ENCODE measurements at places on chromosomes 3 and 15.

GRCh38 chr15:74995779-74996765 is 709 bp downstream of the SCAMP5 start:
- peak; percentile 6 for ATAC-seq

DNA sequence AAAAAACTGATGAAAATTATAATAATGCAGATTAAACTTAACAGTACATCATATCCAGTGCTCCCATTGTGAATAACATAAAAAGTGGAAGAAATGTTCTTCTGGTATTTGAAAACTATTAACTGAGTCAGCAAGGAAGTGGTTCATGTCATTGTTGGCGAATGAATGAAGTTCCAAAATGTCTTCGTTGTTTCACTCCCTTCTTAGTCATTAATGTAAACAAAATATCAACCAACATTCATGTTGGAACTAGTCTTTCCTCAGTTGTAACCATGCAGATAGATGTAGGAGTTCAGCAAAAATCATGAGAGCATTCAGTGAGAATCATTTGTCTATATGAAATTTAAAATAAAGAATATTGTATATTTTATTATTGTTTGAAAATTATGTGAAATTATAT is 44.1 kb upstream of the ICE2 start:
- ATAC-seq, result peak; percentile 50

DNA sequence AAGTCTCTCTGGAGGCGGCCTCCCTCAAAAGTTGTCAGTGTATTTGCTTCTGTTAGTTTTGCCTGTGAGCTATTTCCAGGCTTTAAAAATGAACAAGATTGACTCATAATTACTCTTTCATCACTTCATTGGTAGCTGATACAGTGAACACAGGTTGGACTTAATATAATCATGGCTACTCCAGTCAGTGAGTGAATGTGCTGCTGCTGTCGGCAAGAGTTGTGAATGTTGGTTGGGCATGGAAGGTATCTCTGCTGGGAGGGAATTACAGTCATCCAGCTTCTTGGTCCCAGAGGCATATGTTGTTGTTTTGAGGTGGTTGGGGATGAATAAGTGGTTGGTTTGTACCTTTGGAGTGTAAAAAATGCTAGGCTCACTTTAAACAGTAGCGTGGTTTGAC is 11.5 kb downstream of the TCF12 start:
- ATAC-seq, result no peak

DNA sequence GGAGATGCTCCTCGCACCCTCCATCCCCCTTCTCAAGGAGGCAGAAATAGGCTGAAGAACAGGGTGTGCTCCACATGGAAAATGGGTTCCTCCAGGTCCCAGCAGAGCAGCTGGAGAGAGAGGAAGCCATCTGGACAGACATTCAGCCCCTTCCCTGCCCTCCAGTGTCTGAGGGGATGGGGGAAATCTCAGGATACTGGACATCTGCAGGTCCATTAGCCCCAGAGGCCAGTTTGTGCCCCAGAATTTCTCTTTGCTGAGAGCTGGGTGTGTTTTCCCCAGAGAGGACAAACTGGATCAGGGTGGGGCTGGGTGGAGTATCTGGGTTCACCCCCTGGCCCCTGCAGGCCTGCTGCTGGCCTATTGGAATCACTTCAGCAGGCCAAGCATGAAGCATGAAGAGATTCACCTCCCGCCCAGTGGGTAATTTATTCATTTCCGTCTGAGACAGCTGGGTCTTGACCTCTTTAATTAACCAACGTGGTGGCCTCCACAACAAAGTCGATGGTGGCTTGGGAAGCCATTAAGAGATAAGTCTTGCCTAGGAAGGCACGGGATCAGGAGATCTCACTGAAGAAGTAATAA is 4.6 kb downstream of the FAM3D start:
- ATAC-seq, result peak; percentile 38

GRCh38 chr15:22786868-22787698 is 639 bp downstream of the NIPA1 start:
- ATAC-seq, result peak; percentile 44

DNA sequence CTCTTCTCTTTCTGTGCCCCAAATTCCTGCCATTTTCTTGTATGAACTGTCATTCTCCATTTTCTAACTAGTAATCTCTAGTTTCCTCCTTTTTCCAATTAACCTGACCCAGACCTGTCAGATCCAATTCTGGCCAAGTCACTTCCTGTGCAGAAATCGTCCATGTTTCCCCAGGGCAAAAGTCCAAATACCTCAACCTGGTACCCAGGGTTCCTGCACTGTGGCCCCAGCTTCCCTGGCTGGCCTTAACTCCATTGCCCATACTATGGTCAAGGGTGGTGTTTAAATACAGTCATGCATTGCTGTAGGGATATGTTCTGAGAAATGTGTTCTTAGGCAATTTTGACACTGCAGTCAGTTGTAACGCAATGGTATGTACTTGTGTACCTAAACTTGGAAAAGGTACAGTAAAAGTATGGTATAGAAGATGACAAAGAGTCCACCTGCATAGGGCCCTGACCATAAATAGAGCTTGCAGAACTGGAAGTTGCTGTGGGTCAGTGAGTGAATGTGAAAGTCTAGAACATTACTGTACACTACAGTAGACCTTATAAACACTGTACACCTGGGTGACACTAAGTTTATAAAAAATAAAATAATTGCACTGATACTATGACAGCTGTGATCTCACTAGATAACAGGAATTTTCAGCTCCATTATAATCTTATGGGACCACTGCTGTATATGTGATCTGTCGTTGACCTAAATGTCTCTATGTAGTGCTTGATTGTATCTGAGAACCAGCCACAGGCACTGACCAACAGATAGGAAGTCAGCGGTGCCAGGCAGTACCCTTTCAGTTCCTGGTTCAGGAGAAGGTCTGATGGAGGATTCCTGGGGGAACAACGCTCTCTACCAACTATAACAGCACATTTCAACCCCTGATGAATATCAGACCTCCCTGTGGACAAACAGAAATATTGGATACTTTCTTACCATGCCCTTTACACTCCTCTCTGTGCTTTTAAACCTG is 336.1 kb upstream of the PROK2 start:
- ATAC-seq, result no peak

- peak; percentile 84 for ATAC-seq
Measured at GRCh38 chr3:134666466-134666865, 15.6 kb upstream of the KY start.

DNA sequence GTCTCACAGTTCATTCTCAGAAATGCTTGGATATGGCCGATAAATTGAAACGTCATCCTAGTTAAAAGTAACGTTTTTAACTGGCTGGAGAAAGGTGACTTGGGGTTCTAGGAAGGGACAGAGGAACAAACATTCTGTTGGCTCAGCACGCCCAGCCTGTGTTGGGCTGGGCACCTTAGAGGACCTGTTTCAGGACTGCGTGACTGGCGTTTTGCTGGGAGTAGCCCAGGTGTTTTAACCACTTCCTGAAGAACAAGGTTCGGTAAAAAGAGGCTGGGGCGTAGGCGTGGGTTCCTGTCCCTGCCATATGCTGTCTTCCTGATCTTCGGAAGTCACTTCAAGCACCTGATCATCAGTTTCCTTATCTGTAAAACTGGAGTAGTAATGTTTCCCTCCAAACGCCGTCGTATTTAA is 1.1 kb upstream of the TLNRD1 start:
- ATAC-seq, result peak; percentile 63

- no peak for ATAC-seq
Measured at GRCh38 chr15:56929399-56929798, 11.0 kb downstream of the TCF12 start.

GRCh38 chr15:60649845-60650548 is 171.1 kb upstream of the ICE2 start:
- ATAC-seq, result no peak

GRCh38 chr15:78390826-78391225 is 47.2 kb upstream of the IREB2 start:
- no peak for ATAC-seq

GRCh38 chr3:160568989-160569388 is 3.6 kb upstream of the KPNA4 start:
- ATAC-seq, result no peak

DNA sequence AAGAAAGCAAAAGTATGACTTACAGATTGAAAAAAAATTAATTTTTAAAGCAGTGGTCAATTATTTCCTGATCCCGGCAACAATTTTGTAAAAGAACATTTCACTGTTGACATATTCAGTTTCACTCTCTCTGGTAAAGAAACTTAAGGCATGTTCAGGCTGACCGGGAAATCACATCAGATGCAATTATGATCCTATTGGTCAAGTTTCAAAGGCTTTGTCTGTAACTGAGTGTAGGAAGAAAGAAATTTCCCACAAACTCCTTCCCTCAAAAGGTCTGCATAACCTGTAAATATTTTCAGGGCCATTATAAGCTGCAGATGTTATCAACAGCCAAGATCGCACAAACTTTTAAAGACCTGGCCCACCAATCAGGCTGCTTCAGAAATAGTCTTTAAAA is 205.4 kb upstream of the IGF1R start:
- no peak for ATAC-seq

DNA sequence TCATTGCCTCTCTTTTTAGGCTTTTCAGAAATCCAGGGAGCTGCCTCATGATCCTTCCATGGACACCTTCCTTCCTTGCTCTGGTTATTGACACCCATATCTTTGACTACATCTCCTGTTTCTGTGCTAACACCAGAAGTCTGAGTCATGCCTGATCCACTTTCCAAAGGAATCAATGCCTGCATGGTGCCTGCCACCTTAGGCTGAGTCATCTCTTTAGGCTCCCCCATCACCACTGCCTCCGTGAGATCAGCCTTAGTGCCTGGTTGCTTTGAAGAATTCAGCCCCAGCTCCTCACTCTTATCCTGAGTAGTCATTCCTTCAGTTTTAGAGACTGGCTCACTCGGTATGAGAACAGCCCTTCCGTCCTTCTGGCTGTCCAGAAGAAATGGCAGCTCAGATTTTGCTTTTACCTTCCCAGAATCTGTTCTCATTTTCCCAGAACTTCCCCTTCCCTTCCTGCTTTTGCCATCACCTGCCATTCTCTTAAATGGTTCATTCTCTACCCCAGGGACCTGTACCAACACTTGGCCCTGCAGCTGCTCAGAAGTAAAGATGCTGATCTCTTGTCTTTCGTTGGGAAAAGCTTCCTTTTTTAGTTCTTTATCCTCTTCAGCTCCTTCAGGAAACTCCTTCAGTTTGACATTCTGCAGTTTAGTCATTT is 105.3 kb downstream of the MAP4 start:
- ATAC-seq, result peak; percentile 83

DNA sequence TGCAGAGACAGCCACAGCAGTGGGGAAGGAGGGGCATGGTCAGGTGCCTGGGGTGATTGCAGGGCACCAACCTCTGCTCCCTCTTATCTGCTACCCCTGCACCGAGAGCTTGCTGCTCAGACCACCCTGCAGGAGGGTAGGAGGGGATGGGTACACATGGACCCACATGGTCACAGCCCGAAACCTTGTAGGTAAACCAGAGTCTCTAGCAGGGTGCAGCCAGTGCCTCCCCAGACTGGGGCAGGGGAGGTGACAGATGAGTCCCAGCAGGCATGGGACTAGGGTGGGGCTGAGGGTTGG is 49.2 kb downstream of the FAH start:
- no peak for ATAC-seq

DNA sequence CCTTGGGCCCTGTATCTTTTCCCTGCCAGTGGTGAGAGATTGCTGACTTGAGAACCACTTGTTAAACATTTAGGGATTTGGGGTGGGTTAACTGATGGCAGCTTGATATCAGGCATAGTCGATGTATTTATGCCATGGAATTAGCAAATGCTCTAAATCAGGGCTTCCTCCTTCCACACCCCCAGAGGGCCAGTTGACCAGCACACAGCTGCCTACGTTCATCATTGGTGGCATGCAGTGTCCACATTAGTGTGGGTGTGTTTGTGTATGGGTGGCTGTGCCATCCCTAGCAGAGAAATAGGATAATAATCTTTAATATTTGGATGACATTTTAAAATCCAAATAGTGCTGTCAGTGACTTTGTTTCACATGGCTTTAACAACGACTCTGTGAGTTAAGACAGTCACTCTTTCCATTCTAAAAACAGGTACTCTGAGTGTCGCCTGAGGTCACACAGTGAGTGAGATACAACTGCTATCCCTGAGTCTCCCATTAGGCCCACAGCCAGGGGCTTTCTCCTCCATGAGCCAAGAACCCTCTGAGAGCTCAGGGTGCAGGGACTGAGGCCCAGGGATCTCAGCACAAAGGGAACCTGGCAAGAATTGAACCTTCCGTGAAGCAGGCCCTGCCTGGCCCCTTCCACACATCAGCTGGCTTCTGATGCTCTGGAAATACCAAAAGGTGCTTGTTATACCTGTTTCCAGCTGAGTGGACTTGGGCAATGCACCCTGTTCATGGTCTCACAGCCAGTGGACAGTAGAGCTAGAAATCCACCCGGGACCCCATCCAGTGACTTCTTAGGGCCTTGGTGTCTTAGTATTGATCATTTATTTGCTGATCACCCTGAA is 4.3 kb upstream of the LTF start:
- ATAC-seq, result no peak

DNA sequence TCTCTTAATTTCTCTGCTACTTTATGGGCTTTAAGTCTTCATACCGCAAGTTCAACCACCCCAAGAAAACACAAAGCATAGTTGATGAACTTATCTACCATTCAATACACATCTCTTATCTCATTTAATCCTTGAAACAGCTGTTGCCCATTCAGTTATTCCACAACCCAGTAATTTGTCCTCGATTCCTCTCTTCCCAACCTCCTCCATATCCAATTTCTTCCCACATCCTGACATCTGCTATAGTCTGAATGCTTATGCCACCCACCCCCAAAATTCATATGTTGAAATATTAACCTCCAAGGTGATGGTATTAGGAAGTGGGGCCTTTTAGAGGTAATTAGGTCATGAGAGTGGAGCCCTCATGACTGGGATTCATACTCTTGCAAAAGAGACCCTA is 345.4 kb downstream of the ERC2 start:
- no peak for ATAC-seq

- ATAC-seq, result no peak
Measured at GRCh38 chr3:195556390-195556789, 13.3 kb upstream of the PPP1R2 start.

- ATAC-seq, result peak; percentile 13
Measured at GRCh38 chr3:13015286-13016082, 57.7 kb downstream of the IQSEC1 start.

- no peak for ATAC-seq
Measured at GRCh38 chr3:189613122-189613521, 18.1 kb upstream of the TP63 start.

- ATAC-seq, result no peak
Measured at GRCh38 chr3:168722091-168722490, 626.4 kb upstream of the GOLIM4 start.

- ATAC-seq, result no peak
Measured at GRCh38 chr15:46556010-46556409, 921.2 kb downstream of the SQOR start.

DNA sequence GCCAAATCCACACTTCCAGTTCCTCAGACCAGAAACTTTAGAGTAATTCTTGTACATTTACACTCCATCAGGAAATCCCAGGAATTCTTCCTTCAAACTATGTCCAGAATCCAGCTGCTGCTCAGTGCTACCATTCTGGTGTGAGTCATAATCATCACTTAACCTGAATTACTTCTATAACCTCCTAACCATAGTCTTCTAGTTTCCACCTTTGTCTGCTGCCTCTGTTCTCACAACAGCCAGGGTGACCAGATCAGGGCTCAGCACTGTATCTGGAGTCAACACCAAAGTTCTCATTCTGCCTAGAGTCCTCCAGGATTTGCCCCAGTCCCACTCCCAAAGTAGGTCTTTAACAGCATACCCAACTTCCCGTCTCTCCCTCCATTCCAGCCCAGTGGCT is 3.4 kb downstream of the CLDND1 start:
- no peak for ATAC-seq
